NCI-H1436 (cell line): ENCODE measurements at places on chromosomes 1 and 21.

DNA sequence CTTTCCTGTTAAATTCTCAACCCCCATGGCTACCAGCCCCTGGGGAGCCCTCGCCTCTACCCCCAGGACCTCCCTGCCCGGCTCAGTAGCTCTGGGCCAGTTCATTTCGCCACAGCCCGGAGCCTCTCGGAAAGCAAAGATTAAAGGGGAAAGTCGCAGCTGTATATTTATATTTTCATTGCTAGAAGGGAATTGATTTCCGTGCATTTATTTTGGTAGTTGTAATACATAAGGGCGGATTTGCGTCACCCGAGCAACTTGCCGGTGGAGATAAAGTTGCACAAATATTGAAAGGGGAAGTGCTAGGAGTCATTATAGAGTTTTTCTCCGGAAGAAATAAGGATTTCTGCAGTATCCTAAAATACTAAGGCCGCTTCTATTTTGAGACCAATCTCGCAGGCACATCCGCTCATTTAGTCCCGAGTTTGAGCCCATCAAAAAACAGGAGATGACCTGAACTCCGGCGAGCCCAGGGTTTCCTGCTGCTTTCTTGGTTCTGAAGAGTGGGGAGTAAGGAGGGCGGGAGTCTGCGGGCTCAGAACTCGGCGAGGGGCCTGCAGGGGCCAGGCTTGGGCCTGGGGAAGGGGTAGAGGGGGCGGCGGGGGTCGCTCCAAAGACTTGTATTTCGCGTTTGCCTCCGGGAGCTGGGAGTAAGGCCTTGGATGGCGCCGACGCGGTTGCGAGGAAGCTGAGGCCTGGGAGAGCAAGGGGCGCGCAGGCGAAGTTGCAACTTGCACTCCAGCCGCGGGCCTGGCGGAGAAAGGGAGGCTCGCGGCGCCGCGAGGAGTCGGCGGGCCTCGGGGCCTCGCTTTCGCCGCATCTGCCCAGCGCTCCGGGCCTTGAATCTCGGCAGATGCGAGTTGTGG lies 2.5 kb upstream of the HLX start:
- no peak for DNase-seq

DNA sequence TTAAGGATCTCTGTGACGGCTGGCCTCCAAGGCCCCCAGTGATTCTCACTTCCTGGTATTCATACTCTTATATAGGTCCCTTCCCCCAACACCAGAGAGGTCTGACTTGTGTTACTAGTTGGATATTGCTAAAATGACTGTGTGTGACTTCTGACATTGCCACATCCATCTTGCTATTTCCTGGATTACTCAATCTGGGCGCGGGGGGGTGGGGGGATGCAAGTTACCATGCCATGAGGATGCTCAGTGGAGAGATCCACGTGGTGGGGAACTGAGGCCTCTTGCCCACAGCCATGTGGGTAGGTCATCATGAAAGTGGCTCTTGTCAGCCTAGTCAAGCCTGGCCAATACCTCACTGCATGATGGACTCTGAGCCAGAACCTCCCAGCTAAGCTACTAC lies 117.0 kb downstream of the UBE2U start:
- DNase-seq = no peak

DNA sequence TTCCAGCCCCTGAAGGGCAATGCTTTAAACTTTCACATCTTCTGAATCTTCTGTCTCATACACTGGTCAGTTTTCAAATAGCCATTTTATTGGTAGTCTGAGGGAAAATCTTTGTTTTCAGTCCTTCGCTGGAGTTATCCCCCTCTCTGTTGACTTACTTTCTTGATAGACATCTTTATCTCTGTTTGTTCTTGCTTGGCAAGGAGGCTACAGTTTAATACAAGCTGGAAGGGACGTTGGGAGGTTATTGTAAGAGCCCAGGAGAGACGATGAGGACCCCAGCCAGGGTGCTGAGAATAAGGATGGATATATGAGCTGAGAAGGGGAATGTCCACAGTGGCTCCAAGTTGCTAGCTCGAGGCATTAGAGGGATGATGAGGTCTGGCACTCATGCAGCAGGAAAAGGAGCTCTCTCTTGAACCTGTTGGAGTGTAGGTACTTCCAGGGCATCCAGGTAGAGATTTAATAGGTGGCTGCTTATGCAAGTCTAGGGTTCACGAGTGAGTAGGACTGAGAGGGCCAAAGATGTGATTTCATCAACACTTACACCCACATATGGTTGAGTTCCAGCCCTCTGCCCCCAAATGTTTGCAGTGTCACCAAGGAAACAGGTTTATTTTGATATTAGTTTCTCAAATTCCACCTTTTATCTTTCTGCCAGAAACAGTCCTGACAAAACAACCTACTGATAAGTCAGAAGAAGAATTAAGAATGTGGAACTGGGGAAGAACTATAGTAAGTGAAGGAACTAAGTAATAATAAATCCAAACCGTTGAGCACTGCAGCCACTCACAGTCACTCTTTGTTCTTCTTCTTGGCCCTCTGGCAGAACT lies 237.3 kb upstream of the PROX1 start:
- no peak for DNase-seq

GRCh38 chr1:48966583-48966982 lies 189.9 kb upstream of the BEND5 start:
- DNase-seq = no peak

- no peak for DNase-seq
These were observed 11.1 kb upstream of the RAVER2 start for GRCh38 chr1:64733581-64734286.

GRCh38 chr1:186994897-186995296 lies 166.1 kb downstream of the PLA2G4A start:
- DNase-seq = no peak

DNA sequence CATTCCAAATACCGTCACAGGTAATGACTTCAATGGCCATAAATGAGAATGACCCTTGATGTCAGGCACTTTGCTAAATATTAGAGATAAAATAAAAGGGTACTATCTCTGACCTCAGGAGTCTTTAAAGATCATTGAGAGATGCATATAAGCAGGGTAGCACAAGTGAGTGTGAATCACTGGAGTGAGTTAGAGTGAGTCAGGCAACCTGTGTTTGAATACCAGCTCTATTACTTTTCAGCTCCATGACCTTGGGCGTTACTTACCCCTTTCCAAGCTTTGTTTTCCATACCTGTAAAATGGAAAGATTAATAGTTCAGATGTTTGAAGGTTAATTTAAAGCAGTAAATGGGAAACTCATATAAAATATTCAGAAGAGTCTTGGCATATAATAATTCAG lies 1058.0 kb upstream of the ADGRL4 start:
- DNase-seq = no peak

- DNase-seq = no peak
These were observed 12.8 kb downstream of the OTUD7B start for GRCh38 chr1:149997585-149998262.

DNA sequence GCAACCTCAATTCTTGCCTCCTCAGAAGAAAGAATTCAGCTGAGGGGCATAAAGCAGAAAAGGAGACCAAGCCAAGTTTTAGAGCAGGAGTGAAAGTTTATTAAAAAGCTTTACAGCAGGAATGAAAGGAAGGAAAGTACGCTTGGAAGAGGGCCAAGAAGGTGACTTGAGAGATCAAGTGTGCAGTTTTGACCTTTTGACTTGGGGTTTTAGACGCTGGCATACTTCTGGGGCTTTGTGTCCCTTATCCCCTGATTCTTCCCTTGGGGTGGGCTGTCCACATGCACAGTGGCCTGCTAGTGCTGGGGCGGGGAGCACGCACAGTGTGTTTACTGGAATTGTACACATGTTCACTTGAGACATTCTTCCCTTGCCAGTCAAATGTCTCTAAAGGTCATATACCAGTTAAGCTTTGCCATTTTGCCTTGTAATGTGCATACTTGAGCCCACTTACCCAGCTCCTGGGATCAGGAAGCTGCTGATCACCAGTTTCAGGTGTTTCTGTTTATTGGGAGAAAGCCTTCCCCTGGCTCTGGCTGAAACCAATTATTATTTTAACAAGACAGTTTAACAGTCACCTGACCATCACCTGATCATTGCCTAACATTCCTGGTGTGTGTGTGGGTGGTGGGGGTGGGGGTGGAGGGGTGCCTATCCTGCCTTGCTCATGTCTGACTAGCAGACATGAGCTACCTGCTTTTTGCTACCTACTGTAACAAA lies 36.2 kb downstream of the UTP25 start:
- no peak for DNase-seq

GRCh38 chr1:176826265-176826664 lies 338.2 kb downstream of the ASTN1 start:
- DNase-seq = no peak

- DNase-seq = no peak
These were observed 150.1 kb upstream of the IVNS1ABP start for GRCh38 chr1:185467122-185467521.

DNA sequence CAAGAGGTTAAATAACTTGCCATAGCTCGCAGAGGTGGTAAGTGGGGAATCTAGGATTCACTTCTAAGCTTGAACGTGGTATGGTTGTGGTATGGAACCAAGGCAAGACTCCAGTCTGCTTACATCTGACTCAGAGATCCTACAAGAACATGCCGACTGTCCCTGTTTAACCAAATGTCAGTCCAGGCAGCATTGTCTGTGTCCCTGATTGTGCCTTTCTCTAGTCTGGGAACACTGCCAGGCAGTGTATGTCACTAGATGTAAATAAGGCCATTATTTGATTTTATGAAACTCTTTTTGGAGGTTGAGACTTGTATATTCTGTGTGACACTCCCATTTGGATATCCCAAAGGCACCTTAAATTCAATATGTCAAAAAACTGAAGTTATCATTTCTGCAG lies 96.0 kb downstream of the NOS1AP start:
- DNase-seq = no peak

DNA sequence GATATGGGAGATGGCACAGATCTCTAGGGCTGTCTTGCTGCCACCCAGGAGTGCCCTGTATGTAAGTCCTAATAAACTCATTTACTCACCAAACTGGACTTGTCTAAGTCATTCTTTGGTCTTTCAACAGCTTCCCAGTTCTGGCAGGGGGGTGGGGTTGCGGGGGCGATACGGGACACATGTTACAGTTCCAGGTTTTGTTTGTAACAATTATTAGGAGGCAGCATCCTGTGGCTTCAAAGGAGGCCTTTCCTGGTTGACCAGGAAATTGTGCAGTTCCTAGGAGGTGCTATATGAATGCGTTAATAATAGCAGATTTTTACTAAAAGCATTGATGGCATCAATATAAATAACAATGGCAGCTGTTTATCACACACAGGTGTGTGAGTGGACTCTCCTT lies 42.7 kb upstream of the TRIM45 start:
- DNase-seq = no peak

- no peak for DNase-seq
These were observed 36.3 kb downstream of the TMEM51 start for GRCh38 chr1:15189692-15190370.

- DNase-seq = no peak
These were observed 55.1 kb upstream of the ADARB1 start for GRCh38 chr21:45019076-45019886.

GRCh38 chr1:21491488-21492355 lies 17.5 kb upstream of the ALPL start:
- DNase-seq = peak; percentile 96

DNA sequence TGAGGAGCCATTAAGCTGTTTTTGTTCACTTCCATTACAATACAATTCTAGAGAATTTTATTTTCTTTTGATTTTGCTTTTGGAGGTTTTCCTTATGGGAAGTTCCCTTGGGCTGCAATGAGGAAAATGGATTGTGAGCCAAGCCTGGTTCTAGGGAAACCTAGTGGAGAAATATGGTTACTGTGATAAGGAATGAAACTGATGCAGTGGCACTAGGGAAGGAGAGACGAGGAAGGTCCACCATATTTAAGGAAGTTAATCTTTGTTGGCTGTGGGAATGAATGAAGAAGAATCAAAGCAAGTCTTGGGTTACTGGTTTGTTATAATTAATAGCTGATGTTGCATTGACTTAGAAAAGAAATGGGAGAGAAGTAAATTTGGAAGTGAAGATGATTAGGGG lies 28.4 kb downstream of the CHML start:
- DNase-seq = no peak

DNA sequence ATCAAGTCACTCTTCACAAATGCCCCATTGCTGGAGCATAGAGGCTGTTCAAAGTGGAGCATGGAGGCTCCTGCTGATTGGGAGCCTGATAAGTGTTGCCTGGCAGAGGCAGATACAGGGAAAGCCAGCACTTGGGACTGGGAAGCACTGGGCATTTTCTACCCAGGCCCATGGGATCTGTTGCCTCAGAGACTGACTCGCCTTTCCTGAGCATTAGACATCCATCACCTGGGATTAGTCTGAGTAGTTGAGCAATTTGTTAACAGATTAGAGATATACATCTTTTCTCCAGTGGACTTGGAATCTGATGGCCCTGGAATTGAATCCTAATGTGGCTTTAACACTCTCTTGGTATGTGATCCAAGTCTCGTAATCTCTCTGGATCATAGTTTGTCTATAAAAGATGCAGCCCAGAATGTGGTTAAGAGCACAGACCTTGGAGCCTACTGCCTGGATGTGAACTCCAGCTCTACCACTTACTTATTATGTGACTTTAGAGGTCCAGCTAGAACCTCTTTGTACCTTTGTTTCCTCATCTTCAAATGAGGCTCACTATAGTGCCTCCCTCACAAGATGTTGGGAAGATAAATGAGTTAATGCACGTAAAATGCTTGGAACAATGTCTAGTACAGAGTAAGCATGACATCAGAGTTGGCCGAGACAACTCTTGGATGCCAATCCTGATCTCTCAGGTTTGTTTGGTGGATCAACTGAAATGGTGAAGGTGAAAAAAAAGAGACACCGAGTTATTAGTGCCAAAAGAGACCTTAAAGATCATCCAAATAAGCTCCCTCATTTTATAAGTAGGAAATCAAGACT lies 38.3 kb upstream of the NRDC start:
- DNase-seq = no peak

GRCh38 chr1:200178340-200178739 lies 150.8 kb downstream of the NR5A2 start:
- no peak for DNase-seq

GRCh38 chr1:117180147-117180967 lies 30.4 kb downstream of the VTCN1 start:
- no peak for DNase-seq

- DNase-seq = no peak
These were observed 48.5 kb upstream of the PPP2R5A start for GRCh38 chr1:212236664-212237220.

GRCh38 chr1:235907187-235907896 lies 40.6 kb upstream of the LYST start:
- DNase-seq = no peak

GRCh38 chr1:35279555-35279904 lies 11.0 kb downstream of the ZMYM4 start:
- DNase-seq = no peak

DNA sequence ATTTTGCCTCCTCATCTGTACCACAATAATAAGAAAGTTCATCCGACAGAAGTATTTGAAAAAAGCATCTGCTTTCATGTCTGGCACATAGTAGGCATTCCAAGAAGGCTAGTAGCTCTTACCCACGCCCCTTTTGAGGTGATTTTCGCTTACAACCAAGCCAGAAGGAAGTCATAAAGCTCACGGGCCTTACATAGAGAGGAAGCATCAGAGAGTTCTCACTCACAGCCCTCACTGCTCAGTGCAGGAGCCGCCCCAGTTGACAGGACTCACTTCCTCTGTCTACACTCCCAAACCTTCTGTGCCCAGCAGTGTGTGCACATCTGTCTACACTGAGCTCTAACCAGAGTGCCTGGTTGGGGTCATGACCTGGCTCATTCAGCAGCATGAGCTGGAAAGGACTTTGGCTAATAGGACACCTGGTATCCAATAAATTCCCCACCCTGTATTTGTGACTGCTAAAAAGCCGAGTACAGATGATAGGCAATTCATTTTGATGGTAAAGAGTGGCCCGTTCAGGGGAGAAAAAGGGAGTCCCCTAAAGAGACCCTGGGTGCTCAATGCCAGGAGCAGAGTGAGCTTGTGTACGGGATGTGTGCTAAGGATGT lies 36.8 kb upstream of the DUSP10 start:
- DNase-seq = no peak

GRCh38 chr1:28200234-28200873 lies 23.9 kb upstream of the PTAFR start:
- DNase-seq = no peak
